ENCODE measurements at places on chromosomes 11 and 22.

GRCh38 chr11:23959462-23959861, 537.4 kb upstream of the LUZP2 start:
- no peak for DNase-seq

DNA sequence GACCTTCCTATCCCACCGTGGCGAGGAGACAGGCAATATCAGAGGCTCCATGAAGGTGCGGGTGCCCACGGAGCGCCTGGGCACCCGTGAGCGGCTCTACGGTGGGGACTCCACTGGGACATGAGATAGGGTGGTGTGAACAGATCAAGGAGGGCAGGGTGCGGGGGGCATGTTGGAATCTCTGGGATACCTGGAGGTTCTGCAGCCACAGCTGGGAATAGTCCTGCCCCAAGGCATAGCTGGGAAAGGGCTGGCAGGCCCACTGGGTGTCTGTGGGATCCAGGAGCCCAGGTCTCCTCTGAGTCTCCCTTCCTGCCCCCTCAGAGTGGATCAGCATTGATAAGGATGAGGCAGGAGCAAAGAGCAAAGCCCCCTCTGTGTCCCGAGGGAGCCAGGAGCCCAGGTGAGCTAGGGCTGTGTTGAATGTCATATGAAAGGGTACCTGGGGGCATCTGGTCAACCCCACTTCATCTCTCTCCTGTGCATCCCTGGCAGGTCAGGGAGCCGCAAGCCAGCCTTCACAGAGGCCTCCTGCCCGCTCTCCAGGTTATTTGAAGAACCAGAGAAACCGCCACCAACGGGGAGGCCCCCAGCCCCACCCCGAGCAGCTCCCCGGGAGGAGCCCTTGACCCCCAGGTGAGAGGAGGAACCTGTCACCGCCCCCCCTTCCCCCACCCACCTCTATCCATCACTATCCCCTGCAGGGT, 8.5 kb downstream of the PHOX2A start:
- DNase-seq: no peak

DNA sequence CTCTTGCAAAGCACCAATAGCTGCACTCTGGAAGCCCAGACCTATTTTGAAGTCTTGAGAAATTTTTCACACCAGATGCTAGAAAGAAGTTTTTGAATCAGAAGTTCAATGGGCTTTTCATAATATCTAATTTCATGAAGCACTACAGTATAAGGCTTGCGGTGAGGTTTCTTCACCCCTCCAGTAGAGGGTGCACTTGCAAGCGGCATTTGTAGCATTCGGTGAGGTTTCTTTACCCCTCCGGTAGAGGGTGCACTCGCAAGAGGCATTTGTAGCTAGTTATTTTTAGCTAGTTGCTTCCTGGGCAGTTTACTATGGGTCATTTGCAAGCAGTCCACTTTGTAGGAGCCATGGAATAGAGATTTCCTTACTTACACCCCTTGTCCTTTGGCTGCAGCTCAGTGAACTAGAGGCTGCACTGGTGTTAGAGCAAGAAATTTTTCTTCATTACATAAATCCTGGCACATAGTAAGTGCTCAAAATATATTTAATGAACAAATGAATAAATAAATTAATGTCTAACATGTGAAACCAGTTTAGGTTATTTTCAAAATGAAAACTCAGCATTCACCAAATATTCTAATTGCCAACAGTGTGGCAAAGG, 7.8 kb upstream of the NOX4 start:
- no peak for DNase-seq

DNA sequence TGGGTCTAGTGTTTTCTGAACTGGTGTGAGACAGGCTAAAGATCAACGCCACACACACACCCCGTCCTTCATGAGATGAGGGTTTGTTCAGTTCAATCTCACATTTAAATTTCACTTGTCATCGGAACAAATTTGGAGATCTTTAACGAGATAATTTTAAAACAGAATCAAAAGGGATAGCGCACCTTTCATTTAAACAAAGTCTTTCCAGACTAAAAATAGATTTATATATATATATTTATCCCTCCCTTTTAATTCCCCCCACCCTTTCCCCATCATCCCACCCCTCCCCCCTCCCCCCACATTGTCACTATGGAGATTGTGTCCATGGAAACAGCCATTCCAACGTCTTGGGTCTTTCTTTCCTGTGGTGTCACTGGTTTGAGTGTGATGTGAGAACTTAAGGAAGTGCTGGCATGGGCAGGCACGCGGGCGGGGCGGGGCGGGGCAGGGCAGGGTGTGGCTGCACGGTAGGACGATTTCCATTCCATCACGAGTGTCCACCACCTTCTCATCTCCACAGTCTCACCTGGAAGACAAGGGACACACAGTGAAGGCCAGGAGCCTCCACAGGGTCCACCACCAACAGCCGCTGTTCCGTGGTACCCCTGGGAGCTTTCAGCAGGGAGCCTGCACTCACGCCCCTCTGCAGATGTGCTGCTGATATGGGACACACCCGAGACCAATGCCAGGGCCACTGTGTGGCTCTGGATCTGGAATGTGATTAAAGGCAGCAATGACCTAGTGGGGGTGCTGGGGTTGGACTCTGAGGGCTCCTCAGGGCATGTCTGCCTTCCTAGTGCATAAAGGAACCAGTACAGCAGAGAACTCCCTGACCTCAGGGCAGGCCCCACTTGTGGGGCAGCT, 30.5 kb upstream of the CYP2D6 start:
- no peak for DNase-seq

DNA sequence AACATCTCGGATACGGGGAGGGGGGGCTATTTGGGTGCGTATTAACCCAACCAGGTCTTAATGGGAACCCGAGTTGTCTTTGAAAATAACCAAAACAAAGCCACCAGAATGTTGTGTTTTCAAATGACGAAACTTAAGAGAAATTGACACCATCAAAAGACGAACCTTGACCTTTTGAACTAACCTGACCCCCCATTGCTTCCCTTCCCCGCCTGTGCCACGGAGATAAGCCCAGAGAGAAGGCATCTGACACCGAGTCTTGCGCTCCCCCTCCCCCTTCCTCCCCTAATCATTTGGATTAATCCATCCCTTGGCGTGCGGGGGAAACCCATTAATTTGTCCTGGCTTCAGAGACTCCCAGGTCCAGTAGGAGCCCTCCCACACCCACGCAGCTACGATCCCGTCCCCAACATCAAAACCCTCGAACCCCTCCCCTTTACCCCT, 4.5 kb upstream of the GCAT start:
- DNase-seq: no peak

DNA sequence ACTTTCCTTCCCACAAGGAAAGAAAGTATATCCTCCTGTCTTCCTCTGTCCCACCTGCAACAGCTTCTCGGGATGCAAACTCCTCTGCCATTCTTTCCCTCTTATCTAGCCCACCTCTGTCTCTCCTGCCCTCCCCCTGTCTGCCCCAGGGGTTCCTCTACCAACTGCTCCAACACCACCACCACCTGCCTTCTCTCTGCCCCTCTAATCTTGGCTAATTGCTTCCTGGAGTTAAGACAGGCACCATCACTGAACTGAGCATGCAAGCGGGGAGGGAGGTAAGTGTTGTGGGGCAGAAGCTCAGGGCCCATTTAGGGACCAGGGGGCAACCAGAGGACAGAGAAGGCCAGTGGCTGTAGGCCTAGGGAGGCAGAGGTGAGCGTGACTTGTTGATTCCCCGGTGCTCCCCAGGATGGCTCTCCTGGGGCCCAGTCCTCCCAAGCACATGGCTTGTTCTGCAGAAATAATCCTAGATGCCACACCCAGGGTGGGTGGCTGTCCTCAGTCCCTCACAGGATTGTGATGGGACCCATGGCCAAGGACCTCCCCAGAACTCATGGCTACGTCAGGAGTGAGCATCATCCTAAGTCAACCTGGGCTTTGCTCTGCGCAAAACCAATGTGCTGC, 111.1 kb downstream of the TP53I11 start:
- no peak for DNase-seq

DNA sequence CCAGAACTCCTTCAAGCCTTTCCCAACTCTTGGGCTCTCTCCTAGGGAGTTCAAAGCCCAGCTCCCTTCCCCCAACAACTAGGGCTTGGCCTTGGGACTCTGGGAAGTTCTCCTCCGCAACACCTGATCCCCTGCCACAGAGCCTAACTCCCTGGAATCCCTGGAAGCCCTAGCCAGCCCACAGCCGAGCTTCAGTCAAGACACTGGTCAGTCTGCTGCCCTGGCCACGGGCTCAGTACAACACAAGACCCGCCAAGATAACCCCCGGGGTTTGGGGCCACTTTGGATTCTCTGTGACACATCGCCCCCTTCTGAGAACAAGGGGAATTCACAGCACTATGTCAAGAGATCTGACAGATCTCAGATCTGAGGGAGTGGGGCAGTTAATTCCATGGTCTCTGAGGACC, 58.3 kb downstream of the SLC22A12 start:
- DNase-seq: no peak

DNA sequence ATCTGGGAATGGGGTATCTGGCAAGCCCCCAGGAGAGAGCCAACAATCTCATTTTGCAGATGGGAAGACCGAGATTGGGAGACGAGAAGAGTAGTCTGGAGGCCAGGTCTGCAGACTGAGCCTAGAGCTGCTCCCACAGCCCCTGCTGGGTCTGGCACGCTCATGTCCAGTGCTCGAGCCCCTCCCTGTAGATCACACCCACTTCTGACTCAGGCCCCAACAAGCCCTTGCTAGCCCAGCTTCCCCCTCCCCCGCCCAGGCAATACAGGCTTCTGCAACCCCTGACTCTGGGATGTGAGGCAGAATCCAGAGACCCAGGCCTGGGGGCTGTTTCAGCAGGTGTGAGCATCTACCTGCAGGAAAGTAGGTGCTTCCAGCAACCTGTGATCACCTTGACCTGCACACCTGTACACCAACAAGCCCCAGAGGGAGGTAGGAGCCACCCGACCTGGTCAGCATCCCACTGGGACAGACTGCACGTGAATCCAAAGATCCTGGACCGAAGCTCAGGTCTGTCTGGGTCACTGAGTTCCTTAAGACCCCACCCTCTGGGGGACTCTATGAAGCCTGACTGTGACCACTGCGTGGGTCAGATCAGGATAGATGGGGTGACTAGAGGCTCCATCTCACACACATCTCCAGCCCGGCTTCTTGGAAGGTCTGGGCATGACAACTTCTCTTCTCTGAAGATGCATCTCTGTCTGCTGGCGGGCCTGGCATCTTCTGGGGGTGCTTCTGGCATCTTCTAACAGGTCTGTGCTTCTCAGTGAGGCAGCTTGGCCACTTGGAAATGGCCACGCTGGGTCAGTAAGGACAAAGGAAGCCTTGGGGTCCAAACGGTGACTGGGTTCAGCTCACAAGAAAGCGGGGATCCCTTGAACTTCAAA, 29.3 kb downstream of the LINC01488 start:
- no peak for DNase-seq
